M059J (cell line): ENCODE measurements at places on chromosomes 2 and 18. TPM values are rescaled to one million over a fixed set of nuclear protein-coding genes. Genes with fewer than 3 reads are reported as not detected.

- peak; percentile 67 for DNase-seq
Observed at GRCh38 chr2:64987001-64987955, 1.9 kb upstream of the SLC1A4 start.

The YWHAQ gene
- 580 and 670 TPM in 2 replicates for total RNA-seq

The ST3GAL5 gene
- total RNA-seq: 21.2 and 30.7 TPM in 2 replicates

GRCh38 chr2:157444641-157445040, 752 bp upstream of the CYTIP start:
- no peak for DNase-seq

The HPCAL1 gene
- total RNA-seq: 250 and 267 TPM in 2 replicates

The IL1RL2 gene
- not detected in 2 replicates for total RNA-seq

DNA sequence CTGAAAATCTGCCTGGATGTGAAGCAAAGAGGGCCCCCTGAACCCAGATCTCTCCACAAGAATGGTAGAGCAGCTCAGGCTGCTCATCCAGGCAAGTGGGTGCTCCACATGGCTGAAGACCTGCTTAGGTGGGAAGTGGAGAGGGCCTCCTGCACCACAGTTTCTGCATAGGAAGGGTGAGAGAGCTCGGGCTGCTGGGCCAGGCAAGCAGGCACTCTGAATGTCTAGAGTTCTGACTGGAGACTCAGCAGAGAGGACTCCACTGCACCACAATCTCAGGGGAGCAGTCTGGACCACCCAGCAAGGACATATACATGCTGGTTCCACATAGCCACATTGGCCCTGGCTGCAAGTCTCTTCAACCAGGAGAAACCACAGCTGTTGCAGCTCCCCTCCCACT, 52.0 kb downstream of the DSEL start:
- no peak for DNase-seq

The SERPINB2 gene
- 24.2 and 26.6 TPM in 2 replicates for total RNA-seq

DNA sequence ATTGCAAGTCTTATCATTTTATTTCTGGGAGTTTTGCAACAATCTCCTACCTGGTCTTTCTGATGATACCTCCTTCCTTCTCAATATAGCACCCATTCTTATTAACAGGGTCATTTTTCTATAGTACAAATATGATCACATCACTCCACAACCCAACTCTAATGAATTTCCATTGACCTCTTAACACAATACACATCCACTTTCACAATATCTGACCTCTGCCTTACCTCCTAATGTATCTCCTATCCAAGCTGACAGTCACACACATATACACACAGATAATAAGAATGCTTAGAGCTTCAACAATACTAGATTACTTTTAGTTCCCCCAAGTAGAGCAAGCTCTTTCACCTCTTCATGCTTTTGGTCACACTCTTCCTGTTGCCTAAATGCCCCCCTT, 40.9 kb downstream of the EVA1A start:
- DNase-seq: no peak

- no peak for DNase-seq
Observed at GRCh38 chr18:77560341-77560992, 310.8 kb downstream of the GALR1 start.

GRCh38 chr2:241035818-241036396, 37.5 kb downstream of the SNED1 start:
- no peak for DNase-seq

DNA sequence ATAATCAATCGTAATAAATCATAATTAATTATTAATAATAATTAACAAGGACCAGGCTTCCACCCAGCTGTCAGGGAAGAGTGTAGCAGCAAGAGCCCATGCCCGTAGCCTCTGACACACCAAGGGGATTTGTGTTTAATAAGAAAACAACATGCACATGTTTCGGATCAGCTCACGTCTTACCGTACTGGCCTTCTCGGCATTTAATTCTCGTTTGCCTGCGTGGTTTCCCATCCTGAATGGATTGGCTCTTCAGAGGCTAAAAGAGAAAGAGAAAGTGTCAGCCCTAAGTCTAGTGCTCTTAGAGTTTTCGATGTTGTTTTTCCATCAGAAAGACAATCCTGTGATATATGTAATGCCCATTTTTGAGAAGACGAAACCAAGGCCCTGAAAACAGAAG, 27.6 kb downstream of the MBP start:
- no peak for DNase-seq

DNA sequence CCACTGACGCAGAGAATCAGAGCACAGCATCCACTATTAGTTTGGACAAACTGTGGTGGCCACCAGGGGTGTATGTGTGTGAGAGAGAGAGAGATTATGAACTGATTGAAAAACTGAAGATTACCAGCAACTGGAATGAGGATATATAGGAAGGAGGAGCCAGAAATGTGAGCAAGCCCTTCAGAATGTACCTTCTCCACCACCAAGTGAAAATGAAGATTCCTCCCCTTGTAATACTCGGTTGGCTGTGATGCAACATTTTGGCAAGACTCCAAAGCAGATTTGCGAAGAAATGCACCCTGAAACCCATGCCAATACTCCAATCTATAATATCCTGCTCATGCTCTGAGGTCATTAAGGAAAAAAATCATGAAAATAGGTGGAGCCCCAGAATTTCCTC, 121.2 kb upstream of the SLC35G4 start:
- peak; percentile 45 for DNase-seq

The CHN1 gene
- 11.0 and 12.7 TPM in 2 replicates for total RNA-seq

DNA sequence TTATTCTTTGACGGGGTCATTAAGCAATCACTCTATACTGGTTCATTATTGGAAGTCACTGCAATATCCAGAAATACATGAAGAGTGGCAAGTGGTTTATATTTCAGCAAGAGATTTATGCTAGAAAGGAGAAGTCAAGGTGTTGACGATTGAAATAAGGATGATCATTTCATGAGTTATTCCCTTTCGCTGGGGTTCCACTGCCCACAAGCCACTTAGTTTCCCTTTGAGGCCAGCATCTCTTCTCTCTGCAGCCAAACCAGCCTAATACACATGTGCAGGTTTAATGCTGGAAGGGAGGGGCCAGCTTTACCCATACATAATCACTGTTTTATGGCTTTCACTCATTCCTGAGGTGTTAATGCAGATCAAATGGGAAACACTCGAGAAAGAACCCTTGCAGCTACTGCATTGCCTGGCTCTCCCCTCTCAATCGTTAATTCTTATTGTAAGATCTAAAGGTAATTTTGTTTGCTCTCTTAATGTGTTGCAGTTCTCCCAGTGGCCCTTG, 108.4 kb downstream of the MEIS1 start:
- DNase-seq: no peak

GRCh38 chr2:238994876-238995275, 147.0 kb downstream of the TWIST2 start:
- no peak for DNase-seq

DNA sequence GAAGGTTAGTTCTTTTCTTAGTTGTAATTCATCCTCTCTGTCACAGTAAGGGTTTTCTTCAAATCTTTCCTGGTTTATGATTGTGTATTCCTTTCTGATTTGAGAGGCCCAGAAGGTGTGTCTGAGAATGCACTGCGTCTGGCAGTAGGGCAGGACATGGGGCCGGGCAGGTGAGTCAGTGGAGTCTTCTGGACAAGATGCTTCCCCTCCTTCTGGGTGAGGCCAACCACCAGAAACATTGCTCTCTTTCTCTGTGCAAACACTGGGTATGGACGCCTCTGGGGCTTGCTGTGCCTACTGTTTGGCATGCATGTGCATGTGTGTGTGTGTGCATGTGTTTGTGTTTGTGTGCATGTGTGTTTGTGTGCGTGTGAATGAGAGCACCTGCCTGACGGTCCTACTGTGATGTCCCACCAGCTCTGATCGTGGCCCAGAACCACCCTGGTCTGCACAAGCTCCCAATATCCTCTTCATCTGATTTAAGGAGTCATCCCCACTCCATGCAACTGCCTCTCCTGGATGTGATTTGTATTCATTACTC, 93.2 kb upstream of the DLX2 start:
- DNase-seq: no peak

DNA sequence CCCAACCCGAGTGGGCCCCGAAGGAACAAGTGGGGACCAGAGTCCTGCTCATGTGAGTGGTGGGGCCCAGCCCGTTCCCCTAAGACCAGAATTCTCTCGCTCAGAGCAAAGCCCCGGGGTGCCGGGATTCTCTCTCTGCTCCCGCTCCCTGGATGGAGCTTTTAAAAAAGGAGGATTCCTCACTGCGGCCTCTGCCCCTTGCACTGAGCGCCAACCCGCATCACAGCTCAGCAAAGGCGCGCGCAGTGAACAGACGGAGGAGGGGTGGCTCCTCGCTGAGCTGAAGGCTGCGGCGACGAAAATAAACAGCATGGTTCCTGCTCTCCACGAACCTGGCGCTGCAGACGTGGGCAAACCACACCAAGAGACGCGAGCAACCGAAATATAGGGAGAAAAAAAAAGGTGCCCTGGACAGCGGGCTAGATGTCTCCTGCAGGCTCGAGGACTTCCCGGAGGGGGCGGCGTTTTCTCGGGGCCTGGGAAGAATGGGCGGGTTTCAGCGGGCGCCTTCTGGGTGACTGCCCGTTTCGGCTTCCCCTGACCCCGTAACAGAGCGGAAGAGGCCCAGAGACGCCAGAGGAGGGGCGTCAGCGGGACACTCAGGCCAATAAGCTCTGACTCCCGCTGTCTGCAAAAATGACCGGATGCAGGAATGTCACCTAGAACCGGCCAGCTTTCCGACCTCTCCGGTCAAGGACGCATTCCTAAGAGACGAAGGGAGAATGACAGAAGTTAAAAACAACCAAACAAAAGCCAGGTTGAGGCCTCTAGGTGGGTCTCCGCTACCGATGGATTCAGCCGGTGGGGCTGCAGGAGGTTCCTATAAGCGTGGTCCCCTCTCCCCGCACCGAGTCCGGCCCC, 819 bp upstream of the KLF11 start:
- peak; percentile 46 for DNase-seq

The MYO7B gene
- total RNA-seq: 5.8 and 10.9 TPM in 2 replicates

The NAT8 gene
- not detected in 2 replicates for total RNA-seq

DNA sequence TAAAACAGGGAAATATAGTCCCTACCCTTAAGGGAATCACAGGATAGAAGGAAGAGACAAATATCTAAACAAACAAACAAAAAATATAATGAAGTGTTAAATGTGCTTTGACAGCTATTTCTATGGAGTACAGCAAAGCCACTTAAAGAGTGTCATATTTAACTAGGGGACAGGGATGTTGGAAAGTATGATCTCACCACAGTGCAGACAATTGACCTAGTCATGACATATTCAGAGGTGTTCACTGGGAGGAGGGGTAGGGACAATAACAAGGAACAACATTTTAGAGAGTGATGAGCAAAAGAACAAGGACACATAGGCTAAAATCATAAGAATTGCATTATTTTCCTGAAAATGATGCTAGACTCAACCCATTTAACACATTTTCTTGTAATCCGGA, 107.5 kb downstream of the TMEM163 start:
- DNase-seq: no peak

The MC2R gene
- total RNA-seq: not detected in 2 replicates

DNA sequence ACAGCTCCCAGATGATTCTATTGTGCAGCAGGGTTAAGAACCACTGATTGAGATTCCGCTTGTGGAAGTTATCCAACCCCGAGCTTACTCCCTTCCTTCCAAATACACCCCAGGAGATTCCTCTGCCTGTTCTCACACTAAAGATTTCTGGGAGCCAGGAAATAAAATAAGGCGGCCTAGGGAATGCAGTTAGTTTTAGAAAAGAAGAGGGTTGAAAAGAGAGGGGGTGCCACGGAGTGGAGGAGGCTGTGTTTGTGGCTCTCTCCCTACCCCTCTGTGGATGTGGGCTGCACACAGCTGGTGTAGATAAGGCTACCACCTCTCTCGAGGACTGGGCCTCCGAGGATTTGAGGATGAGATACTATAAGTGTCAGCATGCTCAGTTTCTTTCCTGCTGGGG, 25.1 kb upstream of the SP3 start:
- DNase-seq: no peak

DNA sequence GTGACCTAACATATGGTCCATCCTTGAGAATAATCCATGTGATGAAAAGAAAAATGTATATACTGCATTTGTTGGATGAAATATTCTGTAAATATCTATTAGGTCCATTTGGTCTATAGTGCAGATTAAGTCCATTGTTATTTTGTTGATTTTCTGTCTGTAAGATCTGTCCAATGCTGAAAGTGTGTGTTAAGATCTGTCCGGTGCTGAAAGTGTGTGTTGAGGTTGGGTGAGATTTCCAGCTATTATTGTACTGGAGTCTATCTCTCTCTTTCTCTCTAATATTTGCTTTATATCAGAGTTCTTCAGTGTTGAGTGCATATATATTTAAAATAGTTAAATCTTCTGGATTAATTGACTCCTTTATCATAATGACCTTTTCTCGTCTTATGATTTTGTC, 828.8 kb upstream of the CRIM1 start:
- no peak for DNase-seq

DNA sequence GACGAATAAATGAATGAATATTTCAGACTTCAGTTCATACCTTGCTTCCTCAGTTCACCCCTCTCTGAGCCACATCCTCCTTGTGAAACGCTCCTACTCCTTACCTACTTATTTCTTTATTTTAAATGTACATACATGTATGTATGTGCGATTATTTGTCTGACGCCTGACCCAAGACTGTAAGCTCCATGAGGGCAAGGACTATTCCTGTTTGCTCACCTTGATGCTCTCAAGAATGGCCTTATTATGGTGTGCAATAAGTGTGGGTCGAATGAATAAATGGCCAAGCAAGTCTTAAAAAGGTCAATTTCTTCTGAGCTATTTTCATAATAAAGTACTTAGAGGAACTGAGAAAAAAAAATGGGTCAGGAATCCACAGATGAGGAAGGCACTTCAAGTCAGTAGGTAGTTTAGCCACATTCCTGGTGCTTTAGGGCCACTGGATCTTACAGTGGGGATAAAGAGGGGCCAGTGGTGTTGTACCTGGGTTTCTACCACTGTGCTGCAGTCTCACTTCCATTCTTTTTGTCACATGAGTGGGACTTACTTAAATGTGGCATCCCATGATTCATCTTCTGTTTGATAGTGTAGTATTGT, 74.7 kb downstream of the SDC1 start:
- no peak for DNase-seq

GRCh38 chr18:71252351-71252865, 963.6 kb downstream of the SOCS6 start:
- no peak for DNase-seq

DNA sequence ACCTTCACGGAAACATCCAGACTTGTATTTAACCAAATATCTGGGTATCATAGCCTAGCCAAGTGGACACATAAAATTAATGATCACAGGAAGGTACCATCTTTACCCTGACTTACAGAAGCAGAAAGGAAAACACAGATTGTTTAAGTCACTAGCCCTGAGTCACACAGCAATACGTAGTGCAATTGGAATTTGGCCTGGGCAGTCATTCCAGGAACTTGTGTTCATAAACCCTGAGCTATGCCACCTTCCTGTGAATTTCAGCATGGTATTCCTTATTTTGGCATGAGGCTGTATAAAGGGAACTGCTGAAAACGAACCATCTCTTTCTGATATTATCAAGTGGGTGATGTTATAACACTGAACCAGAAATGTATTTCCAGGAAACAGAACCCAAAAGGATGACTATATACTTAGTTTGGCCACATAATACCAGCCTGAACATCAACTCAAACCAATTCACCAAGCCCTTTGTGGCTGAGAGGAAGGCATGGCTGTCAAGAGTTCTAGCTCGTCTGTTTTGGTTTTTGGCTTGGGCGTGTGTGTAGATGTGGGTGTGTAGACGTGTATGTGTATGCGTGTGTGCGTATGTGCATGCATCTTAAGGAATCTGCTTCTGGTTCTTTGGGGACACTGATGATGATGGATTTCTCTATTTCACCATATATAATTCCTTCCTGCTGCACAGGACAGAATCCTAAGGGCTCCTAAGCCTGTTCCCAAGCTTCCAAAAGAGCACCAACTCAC, 533.4 kb upstream of the ID2 start:
- DNase-seq: peak; percentile 73
